Fibroblast of lung (primary cell): ENCODE measurements at places on chromosomes 7 and 10. TPM values are rescaled to one million over a fixed set of nuclear protein-coding genes. Genes with fewer than 3 reads are reported as not detected.

- no peak for DNase-seq
Measured at GRCh38 chr10:26410356-26410755, 27.8 kb upstream of the APBB1IP start.

GRCh38 chr7:116197360-116197759 is 13.0 kb upstream of the TES start:
- peak; percentile 59 for DNase-seq

DNA sequence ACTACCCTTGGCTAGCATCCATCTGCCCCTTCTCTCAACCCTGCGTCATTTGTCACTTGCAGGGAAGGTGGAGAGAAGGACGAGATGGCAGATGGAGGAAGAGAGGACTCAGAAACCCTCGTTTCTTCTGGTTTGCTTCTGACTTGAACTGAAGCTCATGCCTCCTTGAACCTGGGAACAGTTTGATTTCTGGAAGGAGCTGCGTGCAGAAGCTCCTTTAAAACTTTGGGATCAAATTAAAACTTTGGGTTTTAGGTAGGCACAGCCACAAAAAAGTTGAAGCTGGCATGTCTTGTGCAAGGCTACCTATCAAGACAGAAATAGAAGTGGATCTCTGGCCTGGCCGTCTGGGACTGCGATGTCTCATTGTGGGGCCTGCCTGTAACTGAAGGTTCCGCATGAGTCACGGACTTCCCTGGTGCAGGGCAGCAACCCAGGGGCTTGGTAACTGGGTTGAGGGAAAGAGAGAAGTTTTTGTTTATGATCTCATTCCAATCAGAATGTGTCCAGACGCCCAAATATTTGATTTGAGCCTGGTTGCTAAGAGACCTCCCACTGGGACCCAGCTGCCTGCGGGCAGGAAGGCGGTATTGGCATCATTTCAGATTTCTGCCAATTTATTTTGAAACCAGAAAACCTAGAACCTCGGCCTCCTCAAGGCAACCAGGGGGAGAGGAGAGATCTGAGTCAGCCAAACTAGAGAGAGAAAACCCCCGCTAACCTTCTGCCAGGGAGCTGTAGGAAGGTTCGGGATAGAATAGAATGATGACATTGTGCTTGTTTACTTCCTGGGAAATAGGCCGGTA is 15.8 kb upstream of the CAMK1D start:
- DNase-seq: peak; percentile 99

- no peak for DNase-seq
Measured at GRCh38 chr7:142997456-142997989, 29.4 kb downstream of the OR9A2 start.

DNA sequence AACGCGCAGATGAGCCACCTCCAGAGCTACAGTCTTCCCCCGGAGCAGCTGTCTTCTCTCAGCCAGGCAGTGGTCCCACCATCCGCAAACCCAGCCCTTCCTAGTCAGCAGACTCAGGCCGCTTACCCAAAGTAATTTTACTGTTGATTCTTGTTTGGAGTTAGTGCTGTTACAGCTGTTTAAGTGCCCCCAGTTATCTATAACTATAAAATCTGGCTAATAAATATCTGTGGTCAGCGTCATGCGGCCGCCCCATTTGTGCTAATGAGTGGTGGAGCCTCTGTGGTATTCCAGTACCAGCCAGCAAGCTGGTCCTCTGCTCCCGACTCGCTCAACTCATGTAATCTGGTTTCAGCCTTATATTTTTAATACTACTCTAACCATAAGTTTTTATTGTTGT is 43.2 kb upstream of the TMEM236 start:
- DNase-seq: no peak

- DNase-seq: no peak
Measured at GRCh38 chr10:5630112-5630436, 36.3 kb downstream of the ASB13 start.

Gene SMO
- 12.6 and 23.6 TPM in 2 replicates for total RNA-seq

GRCh38 chr7:114821030-114821900 is 100.6 kb upstream of the MDFIC start:
- peak; percentile 76 for DNase-seq

Gene C10orf62
- not detected in 2 replicates for total RNA-seq

Gene NPY
- total RNA-seq: not detected in 2 replicates

Gene TUBB8
- not detected in 2 replicates for total RNA-seq

GRCh38 chr7:32025381-32026082 is 44.7 kb downstream of the PDE1C start:
- DNase-seq: no peak

DNA sequence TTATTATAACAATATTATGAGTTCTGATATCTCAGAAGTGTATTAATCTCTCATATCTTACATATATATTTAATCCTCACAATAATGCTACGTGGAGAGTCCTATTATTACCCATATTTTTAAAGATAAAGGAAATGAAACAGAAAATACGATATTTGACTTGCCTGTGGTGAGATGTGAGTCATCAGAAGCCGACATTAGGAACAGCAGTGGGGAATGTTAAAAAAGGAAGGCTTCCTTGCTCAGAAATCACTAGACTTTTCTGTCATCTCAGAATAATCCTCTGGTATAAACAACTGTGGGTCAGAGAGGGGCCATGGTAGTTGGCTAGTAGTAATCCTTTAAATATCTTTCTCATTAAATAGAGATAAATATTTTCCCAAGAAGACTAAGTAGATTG is 402.3 kb upstream of the PCDH15 start:
- DNase-seq: peak; percentile 54

- no peak for DNase-seq
Measured at GRCh38 chr10:126160971-126161630, 227.2 kb downstream of the ADAM12 start.

GRCh38 chr7:38310591-38311101 is 37.2 kb upstream of the TARP start:
- no peak for DNase-seq

- DNase-seq: no peak
Measured at GRCh38 chr10:4822208-4822607, 3.8 kb upstream of the AKR1E2 start.

Gene ANKRD2
- 1.8 TPM in 2 replicates for total RNA-seq

DNA sequence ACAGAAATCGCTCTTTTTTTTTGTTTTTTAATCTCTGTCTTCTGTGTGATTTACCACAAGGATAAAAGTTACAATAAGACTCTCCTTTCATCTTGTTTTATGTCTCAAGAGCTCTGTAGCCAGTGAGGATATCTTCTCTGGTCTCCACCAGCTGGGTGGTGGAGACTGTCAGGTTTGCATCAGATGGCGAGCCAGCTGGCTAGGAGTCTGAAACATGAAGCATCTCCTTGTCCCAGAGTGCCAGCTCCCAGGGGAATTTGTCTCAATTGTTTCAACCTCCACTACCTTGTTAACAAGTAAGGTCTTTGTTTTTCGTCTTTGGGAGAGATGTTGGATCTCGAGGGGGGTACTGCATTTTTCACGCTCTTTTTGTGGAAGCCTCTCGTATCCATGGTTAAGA is 47.3 kb downstream of the FRMPD2 start:
- no peak for DNase-seq

DNA sequence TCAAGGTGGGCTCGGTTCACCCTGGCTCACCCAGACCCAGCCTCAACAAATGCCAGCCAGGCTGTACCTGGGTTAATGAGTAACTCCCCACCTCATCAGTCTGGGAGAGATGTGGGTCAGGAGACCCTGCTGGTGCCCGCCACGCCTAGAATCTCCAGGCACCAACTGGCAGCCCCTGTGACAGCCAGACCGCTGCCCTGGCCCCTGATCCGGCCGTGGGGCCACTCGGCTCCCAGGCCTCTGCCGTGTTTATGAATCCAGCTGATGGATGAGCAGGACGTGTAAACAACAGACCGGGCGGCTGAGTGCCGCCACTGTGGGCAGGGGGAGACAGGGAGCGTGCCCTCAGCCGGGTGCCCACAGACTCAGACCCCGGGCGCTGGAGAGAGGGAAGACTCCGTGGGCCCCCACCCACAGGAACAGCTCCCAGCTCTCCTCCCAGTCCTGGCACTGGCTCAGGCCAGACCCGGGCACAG is 34.0 kb upstream of the PDGFA start:
- no peak for DNase-seq

GRCh38 chr7:8362723-8363369 is 70.6 kb upstream of the NXPH1 start:
- no peak for DNase-seq

Gene NUTM2A
- 0.17 and 0.51 TPM in 2 replicates for total RNA-seq

- DNase-seq: no peak
Measured at GRCh38 chr10:74012480-74012879, 14.6 kb downstream of the VCL start.

Gene FOXP2
- 4.9 and 8.4 TPM in 2 replicates for total RNA-seq

DNA sequence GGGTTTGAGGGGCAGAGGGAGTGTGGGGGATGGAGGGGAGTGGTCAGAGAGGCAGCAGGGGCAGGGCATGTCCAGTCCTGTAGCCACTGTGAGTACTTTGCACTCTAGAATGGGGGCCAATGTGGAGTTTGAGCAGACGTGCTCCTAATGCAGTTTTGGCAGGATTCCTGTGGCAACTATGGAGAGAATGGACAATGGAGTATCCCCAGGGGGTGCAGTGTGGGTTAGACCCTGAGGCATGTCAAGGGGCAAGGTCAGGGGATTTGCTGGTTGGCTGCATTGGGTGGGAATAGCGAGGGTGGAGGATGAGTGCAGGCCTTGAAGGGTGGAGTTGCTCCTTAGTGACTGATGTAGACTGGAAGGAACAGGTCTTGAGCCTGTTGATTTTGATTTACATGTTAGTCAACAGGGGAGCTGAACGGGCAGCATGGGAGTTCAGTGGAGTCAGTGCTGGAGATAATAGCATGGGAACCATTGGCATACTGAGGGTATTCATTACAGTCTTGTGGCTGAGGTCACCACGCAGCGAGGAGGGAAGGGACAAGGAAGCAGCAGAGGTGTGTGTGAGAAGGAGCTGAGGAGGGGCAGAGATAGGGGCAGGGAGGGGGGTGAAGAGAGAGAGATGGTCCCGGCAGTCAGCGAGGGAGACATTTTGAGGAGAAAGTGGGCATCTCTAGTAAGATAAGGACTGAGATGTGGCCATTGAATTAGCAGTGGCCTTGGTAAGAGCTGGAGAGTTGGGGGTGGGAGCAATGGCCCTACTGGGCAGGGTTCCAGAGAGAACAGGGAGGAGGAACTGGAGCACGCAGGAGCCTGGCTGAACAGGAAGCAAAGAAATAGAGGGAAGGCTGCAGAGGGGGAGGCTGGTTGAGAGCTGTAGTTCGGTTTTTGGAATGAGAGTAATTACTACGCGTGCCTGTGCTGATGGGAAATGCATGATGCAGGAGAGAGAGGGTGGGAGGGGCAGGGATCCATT is 112.7 kb downstream of the CCNY start:
- peak; percentile 40 for DNase-seq

Gene PTCD1
- 7.2 and 8.1 TPM in 2 replicates for total RNA-seq

DNA sequence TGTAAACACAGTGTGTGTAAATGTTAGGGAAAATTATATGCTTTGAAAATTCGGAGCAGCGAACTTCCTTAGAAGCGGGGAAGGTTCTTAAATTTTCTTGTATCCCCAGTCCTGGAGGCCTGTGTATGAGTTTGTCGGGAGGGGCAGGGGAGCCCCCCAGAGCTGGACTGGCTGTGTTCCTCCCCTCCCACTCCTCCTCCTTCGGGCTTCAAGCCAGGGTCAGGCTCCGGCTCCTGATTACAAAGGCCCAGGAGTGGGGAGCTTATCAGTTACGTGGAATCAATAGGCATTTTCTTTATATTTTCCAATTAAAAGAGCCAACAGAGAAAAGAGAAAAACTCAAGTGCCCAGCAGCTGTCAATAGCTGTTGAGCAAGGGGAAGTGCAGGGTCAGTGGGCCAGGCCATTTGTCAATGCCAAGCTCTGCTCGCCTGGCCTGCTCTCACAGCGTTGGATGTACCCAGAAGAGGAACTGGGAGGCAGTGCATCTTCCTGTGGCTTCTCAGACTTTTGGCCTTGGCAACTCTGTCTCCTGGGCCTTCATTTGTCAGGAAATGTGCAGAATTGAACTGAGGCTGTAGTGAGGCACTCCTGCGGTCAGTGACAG is 156.9 kb upstream of the PCBD1 start:
- no peak for DNase-seq

DNA sequence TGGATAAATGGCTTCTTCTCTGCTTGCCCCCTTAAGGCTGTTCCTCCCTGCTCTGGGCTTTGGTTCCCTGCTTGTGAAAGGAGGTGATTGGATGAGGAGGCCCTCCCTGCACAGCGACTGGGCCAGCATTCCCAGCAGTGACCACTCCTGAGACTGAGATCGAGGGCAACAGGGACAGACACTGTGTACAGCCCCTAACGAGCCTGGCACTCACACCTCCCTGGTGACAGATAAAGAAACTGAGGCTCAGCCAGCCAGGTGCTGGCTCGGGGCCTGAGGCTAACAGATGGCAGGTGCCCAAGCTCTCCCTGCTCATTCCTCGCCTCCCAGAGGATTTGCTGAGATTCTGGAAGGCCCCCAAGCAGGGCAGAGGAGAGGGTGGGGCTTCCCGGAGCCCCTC is 12.0 kb upstream of the AQP1 start:
- no peak for DNase-seq

- DNase-seq: peak; percentile 59
Measured at GRCh38 chr7:130902755-130903357, 168.8 kb upstream of the KLF14 start.

DNA sequence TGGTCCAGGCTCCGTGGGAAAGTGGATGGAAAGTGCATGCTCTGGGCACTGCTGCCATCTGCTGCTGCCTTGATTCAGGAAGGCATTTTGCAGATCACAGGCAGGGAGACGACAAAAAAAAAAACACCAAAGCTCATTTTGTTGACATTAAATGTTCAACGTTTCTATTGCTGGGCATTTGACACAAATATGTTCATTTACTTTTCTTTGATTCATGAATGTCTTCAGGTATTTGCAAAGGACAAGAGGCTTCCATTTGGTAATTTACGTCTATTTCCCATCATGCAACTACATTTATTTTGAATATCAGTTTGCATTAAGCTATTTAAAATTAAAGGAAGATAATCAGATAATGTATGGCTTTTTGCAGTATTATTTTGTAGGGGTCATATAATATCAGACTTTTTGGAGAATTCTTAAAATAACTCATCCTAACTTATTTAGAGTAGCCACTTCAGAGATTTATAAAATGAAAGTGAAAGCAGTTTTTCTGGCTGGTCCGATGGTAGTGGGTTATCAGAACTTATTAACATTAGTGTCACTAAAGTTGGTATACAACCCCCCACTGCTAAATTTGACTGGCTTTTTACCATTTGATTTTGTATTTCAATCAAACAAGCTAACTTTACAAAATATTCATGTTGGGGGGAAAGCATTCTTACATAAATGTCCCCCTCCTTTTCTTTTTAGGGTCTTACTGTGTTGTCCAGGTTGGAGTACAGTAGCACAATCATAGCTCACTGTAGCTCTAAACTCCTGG is 65.3 kb downstream of the PDIA4 start:
- DNase-seq: peak; percentile 83

Gene PON1
- not detected in 2 replicates for total RNA-seq

DNA sequence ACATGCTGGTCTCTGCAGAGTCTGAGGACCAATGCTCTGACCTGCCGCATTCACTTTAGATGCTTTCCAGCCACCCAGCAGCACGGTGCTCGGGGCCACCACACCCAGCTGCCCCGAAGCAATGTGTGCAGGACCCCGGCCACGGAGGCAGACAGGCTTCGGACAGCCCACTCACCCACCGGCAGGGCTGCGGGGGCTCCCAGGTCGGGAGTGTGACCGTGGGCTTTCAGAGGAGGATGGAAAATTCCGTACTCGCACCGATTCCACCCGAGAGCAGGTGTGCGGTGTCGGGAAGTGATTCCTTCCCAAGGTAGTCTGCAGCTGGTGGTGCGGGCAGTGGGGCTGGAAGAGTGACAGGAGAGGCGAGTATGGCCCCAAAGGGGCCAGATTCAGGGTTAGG is 190.9 kb downstream of the DNAJB6 start:
- no peak for DNase-seq

Gene PIK3CG
- under 0.01 TPM in 1 of 2 replicates, not detected in the other for total RNA-seq
